ENCODE measurements at places on chromosomes 12 and 14.

DNA sequence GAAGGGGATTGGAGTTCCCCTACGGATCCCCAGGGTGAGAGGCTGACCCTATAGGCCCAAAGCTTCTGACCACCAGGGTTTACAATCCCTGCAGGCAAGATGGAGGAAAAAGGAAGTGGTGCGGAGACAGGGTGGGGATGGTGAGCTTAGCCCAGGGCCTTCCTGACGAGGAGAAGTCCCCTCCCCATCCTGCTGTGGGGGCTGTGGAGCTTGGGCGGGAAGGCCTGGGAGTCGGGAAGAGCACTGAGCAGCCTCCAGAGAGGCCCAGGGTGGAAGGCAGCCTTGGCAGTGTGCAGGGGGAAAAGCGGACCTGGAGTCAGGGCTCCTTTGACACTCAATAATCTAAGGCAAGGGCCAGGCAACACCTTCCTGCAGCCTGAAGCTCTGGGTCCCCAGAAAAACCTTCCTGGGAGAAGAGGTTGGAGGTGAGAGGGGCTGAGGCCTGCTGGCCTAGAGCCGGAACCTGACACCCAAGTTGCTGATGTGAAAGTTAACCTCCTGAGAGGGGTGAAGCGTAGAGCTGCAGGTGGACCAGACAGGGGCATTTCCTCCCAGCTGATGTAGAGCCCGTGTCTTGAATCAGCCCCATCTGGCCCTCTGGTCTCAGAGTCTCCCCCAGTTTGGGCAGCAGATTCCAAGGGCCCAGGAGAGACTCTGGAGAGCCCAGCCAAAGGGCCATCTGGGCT, 6.0 kb downstream of the HDAC7 start:
- no peak for DNase-seq

DNA sequence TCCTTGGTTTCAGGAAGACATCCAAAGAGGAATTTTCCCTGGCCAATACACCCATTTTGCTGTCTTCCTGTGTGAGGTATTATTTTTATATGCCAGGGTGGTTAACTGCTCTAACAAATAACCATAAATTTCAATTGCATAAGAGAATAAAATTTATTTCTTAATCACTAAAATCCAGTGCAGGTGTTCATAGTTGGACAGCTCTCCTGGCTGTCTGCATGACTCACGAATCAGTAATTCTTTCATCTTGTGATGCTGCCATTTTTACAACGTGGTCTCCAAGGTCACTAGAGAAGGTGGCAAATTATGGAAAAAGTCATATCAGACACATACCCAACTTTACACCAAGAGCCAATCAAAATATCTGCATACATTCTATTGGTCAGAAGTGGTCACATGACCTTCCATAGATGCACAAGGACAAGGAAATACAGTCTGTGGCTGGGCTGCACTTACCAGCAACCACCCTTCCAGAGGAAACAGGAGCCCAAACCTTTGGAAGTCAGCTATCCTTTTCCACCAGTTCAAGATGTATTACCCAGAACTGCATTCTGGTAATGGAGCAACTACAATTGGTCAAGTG, 193.5 kb upstream of the PLEKHG7 start:
- DNase-seq: no peak

- no peak for DNase-seq
Observed at GRCh38 chr14:85856430-85856829, 326.5 kb downstream of the FLRT2 start.

GRCh38 chr14:90677484-90678050, 138.7 kb downstream of the TTC7B start:
- DNase-seq: no peak

- DNase-seq: no peak
Observed at GRCh38 chr12:54047160-54047963, 6.3 kb upstream of the HOXC4 start.

- peak; percentile 24 for DNase-seq
Observed at GRCh38 chr14:55129428-55130195, 560 bp downstream of the LGALS3 start.

DNA sequence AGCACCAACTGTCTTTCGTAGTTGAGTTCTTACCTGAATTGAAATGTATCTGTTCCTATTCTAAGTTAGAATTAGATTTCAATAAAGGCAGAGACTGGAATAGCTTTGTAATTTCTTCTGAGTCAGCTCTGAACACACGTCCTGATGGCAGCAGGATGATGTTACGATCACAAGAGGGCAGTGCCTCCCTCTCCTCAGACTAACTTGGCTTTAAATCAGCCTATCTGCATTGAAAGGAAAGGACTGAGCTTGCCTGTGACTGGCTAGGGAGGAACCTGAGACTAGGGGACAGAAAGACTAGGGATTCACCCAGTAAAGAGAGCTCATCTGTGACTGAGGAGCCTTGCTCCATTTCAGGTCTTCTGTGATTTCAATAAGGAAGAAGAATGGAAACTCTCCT, 323.7 kb upstream of the OR4E1 start:
- DNase-seq: no peak

- no peak for DNase-seq
Observed at GRCh38 chr12:91562476-91562875, 379.9 kb upstream of the DCN start.

DNA sequence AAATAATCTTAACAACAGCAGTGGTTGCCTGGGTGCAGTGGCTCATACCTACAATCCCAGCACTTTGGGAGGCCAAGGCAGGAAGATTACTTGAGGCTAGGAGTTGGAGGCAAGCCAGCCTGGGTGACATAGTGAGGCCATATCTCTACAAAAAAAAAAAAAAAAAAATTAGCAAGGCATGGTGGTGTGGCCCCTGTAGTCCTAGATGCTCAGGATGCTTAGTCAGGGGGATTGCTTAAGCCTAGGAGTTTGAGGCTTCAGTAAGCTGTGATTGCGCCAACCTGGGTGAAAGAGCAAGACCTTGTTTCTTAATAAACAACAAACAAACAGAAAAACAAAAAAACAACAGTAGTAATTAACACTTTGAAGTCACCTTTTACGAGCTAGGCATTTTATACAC, 642 bp upstream of the ACSM4 start:
- DNase-seq: no peak

DNA sequence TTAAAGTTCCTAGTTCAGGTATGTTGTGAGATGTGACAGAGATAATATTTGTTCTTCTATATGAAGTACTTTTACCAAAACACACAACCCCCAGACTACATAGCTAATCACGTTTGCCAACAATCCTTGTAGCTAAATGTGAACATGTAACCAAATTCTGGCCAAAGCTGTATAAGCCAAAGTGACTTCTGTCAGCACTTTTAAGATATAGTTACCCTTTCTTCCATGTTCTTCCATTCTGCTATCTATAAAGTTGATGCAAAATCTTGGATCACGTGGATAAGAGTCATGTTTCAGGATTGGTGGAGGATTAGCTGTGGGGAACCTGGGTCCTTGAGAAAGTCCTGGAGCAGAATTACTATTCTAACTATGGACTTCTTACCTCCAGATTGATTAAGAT, 1366.6 kb downstream of the FSCB start:
- DNase-seq: no peak

GRCh38 chr12:34347367-34347766, 325.1 kb downstream of the ALG10 start:
- DNase-seq: no peak

All from stimulated activated CD4-positive, alpha-beta T cell treated with anti-CD3 and anti-CD28 coated beads, Interleukin-2, amount 100 ng/mL, for 48 hours (primary cell).